Thoracic aorta (tissue), 2 donors: ENCODE measurements at places on chromosomes 11 and 22. TPM values are rescaled to one million over a fixed set of nuclear protein-coding genes. Genes with fewer than 3 reads are reported as not detected.
A peak's percentile ranks its signal among the peaks of the same experiment; 100 is the strongest.

DNA sequence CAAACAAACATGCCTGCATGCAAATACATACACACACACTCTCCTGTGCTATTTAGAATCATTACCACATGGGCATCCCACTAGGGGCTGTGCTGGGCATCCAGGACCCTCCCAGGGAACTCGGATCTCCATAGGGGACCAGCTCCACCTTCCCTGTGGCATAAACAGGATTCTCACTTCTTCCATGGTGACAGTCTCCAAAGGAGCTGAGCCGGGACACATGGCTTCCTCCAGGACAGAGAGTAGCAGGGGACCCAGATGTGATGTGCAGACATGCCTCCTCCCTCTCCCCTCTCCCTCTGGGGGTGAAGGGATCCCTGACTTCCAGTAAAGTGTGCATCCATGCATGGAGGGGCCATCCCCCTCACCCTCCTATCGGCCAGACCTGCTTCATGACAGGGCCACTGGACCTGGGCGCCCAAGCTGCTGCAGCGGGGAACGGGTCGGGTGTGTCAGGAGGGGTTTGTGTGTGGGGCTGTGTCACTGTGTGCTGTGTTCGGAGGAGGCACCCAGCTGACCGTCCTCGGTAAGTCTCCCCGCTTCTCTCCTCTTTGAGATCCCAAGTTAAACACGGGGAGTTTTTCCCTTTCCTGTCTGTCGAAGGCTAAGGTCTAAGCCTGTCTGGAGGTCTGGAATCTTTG, 33.4 kb downstream of the IGLL5 start:
- no peak overlapping the region for H3K27ac ChIP-seq
- no peaks in the 10 kb centered on the region for H3K4me1 ChIP-seq
- no peaks in the 10 kb centered on the region for H3K36me3 ChIP-seq
- no peak overlapping the region for H3K4me3 ChIP-seq
- H3K27me3 ChIP-seq = no peaks in the 10 kb centered on the region

The SERGEF gene
- 32.0 TPM for total RNA-seq

DNA sequence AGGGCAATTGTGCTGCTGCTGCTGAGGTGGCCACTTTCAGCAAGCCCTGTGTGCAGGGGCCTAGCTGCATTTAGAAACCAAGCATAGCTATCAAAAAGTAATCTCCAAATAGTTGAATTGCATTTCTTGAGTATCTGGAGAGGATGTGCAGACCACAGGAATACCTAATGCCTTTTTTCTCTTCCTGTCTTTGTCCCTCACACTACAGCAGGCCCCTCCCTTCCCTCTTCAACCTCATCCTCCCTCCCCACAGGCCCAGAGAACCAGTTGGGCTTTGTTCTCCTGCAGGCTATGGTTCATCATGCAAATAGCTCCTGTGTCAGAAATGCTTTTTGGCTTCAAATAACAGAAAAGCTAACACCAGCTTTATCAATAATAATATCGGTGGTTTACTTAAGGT, 47.7 kb downstream of the DKK3 start:
- H3K27ac ChIP-seq = no peak overlapping the region
- no peaks in the 10 kb centered on the region for H3K27me3 ChIP-seq
- no peak overlapping the region for H3K4me3 ChIP-seq
- peaks cover 10% of the 10 kb centered on the region for H3K36me3 ChIP-seq
- H3K4me1 ChIP-seq = peaks cover 9% of the 10 kb centered on the region

The VPREB1 gene
- not detected for total RNA-seq

DNA sequence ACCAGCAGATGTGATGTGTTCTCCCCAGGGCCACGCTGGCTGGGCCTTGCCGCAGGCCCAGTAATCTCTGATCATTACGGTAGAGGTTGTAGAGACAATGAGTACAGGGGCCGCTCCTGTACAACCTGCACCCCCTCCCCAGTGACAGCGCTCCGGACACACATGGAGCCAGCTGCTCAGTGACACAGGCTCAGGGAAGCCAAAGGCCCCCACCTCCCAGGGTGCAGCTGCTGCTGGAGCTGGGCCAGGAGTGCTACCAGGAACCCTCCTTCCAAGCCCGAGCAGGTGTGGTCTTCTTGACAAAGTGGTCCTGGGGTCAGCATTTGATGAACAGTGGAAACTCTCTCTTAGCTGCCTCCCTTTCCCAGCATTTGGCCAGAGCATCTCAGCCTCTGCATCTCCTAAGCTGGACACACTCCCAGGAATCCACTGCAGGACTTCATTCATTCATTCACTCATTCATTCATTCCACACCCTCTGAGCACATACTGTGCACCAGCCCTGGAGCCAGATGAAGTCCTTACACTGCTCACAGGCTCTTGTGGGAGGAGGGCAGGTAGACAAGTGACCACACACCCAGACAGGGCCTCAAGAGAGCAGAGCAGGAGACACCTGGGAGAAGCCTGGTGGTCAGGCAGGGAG, 49.6 kb upstream of the MPEG1 start:
- no peaks in the 10 kb centered on the region for H3K36me3 ChIP-seq
- no peaks in the 10 kb centered on the region for H3K27me3 ChIP-seq
- DNase-seq = no peak

- H3K4me1 ChIP-seq = no peaks in the 10 kb centered on the region
- DNase-seq = no peak
- H3K4me3 ChIP-seq = no peak overlapping the region
- H3K27me3 ChIP-seq = no peaks in the 10 kb centered on the region
- no peaks in the 10 kb centered on the region for H3K36me3 ChIP-seq
Observed at GRCh38 chr11:34870548-34871196, 45.5 kb downstream of the APIP start.

- H3K36me3 ChIP-seq = peaks cover 25% of the 10 kb centered on the region
- DNase-seq = no peak
- H3K4me3 ChIP-seq = peak overlapping the region; percentile 86
- peaks cover 20% of the 10 kb centered on the region for H3K4me1 ChIP-seq
Observed at GRCh38 chr11:45917286-45917622, 423 bp downstream of the PEX16 start.

GRCh38 chr11:34182921-34183685, 77.7 kb downstream of the NAT10 start:
- H3K27me3 ChIP-seq = no peaks in the 10 kb centered on the region
- no peak overlapping the region for H3K4me3 ChIP-seq
- H3K4me1 ChIP-seq = peaks cover 3% of the 10 kb centered on the region
- no peak overlapping the region for H3K27ac ChIP-seq
- DNase-seq = no peak
